ENCODE measurements at places on chromosomes 1 and 21. TPM values are rescaled to one million over a fixed set of nuclear protein-coding genes. Genes with fewer than 3 reads are reported as not detected.

DNA sequence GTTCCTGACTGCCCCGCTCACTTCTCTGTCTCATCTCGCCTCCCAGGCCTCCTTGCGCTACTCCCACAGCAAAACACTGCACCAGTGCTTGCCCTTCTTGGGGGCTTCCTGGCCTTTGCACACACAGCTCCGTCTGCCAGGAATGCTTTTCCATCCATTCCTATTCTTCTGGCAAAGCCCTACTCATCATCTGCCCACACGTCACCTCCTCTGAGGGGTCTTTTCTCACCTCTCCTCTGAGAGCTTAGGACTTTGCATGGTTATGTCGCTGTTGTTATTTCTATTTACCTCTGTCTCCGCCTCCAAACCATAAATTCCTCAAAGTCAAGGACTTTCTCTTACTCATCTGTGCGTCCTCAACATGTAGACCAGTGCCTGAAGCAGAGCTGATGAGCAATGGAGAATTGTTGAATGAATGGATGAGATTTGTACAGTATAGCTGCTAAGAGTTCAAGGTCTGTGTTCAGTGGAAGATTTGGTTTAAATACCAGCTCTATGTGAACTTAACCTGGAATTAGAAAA, 26.4 kb upstream of the BTG2 start:
- no peak for DNase-seq

- no peak for DNase-seq
Measured at GRCh38 chr1:210692796-210693195, 364.1 kb downstream of the HHAT start.

CCT3 gene
- 331 TPM for polyA plus RNA-seq

DNA sequence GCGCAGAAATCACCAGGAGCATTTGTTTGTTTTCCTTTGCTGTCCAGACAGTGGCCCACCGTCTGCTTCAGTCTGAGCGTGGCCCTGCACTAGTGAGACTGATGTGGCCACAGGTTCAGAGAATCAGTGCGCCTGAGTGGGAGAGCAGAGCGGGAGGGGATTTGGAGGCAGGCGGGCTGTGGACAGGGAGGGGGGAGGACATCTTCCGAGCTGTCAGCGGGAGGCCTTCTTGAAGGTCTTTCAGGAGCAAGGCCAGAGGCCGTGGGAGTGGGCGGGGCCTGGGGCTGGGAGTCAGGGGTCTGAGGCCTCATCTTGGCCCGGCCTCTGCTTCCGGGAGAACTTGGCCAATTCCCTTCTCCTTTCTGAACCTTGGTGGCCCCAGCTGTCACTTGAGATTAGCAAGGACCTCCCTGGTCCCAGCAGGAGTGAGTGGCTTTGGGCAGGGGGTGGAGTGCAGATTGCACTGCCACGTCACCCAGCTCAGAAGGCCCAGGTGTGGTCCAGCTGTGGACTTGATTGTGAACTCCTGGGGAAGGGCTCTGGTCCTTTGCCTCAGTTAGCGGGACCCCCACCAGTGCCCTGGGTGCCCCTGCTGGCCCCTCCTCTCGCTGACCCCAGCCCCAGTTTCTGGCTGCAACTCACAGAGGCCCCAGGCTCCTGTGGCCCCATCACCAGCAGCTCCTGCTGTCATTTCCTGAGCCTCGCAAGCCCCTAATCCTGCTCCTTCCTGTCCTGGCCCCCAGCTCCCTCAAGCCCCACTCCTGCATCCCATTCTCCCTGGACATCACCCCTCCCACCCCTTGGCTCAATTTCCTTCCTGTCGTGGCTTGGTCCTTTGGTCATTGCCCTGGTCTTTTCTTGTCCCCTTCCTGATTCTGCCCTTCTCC, 8.4 kb downstream of the TNFRSF1B start:
- DNase-seq: no peak

DNA sequence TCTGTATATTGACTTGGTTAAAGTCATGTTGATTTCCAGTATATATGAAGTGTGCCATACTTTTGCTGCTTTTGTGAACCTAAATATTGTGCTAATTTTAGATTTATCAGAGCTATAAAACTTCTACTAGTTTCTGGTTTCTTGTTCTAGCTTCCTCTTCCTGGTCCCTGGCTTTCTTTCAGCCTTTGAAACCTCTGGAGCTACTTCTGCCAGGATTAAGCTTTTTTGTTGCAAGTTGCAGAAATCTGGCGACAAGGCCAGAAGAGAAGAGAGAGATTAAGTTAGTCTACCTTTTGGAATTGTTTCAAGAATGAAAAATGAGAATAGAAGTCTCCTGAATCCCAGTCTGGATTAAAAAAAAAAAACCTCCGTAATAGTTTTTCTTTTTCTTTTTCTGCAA, 13.5 kb downstream of the RNF2 start:
- no peak for DNase-seq

GRCh38 chr1:217528271-217528670, 102.6 kb downstream of the GPATCH2 start:
- no peak for DNase-seq

Measured in left renal cortex interstitium (tissue), 4 donors.